NCI-H446 (cell line): ENCODE measurements at places on chromosomes 16 and 17.

- DNase-seq, result no peak
Measured at GRCh38 chr16:76201385-76201784, 75.8 kb upstream of the CNTNAP4 start.

- no peak for DNase-seq
Measured at GRCh38 chr17:64074704-64075426, 54.4 kb upstream of the ICAM2 start.

- no peak for DNase-seq
Measured at GRCh38 chr17:13869331-13869940, 199.9 kb upstream of the COX10 start.

- DNase-seq, result peak; percentile 30
Measured at GRCh38 chr17:49035470-49036269, 38.5 kb downstream of the IGF2BP1 start.

DNA sequence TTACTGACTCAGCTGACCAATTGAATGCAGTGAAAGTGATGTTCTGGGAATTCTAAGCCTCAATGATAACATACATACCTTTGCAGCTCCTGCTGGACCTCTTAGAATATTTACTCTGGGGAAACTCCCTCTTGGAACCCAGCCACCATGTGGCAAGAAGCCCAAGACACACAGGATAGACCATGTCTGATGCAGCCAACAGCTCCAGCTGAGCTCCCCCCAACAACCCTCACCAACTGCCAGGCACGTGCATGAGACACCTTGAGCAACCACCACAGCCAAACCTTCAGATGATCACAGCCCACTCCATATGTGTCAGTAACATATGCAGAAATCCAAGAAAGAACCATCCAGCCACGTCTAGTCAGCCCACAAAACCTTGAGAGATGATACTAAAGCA is 53.0 kb downstream of the XYLT1 start:
- no peak for DNase-seq

DNA sequence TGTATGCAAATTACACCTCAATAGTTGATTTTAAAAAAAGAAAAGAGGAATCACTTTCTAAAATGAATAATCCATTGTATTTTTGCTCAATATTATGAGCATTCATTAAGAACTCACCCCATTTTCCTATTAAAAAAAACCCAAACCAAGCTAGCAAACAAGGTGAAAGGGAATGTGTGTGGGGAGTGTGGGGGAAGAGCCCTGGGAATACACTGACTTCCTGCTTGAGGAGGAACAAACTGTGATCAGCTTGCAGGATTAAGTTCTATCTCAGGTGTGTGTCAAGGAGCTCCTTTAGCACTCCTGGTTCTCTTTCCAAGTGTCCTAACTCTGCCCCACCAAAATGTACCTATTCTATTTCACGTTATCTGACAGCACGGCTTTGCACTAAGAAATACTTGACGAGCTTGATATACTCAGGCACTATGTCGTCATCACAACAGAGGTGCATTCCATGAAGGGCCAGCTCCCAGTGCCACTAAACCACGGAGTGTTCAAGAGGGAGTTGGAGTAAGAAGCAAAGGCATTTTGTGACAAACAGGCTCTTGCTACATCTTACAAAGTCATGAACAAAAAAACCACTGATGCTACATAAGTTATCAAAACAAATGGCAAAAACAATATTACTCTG is 73.2 kb downstream of the MYH10 start:
- no peak for DNase-seq

DNA sequence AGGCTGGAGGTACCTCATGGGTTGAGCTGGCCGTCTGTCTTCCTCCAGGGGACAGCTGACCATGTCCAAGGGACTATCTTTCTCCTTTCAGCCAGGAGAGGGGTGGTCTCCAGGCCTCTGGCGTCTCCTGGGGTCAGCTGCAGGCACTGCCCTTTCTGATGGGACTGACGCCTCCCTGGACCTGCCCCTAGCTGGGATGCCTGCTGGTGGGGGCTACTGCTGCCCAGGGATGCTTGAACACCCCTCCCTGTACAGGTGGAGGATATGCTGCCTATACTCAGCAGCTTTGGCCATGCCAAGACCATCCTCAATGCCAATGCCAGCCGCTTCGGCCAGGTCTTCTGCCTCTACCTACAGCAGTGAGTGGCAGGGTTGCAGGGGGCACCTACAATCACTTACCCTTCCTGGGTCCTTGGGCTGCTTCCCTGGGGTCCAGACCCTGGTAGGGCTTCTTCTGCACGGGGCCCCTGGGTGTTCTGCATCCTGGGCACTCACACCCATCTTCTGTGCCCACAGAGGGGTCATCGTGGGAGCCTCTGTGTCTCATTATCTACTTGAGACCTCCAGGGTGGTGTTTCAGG is 4.2 kb downstream of the MYO15B start:
- DNase-seq, result no peak

- DNase-seq, result no peak
Measured at GRCh38 chr16:11180489-11180888, 75.5 kb downstream of the SOCS1 start.

GRCh38 chr17:81869221-81870130 is 1.7 kb downstream of the ARHGDIA start:
- no peak for DNase-seq

- no peak for DNase-seq
Measured at GRCh38 chr17:13253733-13254410, 236.0 kb upstream of the ELAC2 start.

GRCh38 chr16:13143551-13143950 is 242.2 kb downstream of the SHISA9 start:
- DNase-seq, result no peak

DNA sequence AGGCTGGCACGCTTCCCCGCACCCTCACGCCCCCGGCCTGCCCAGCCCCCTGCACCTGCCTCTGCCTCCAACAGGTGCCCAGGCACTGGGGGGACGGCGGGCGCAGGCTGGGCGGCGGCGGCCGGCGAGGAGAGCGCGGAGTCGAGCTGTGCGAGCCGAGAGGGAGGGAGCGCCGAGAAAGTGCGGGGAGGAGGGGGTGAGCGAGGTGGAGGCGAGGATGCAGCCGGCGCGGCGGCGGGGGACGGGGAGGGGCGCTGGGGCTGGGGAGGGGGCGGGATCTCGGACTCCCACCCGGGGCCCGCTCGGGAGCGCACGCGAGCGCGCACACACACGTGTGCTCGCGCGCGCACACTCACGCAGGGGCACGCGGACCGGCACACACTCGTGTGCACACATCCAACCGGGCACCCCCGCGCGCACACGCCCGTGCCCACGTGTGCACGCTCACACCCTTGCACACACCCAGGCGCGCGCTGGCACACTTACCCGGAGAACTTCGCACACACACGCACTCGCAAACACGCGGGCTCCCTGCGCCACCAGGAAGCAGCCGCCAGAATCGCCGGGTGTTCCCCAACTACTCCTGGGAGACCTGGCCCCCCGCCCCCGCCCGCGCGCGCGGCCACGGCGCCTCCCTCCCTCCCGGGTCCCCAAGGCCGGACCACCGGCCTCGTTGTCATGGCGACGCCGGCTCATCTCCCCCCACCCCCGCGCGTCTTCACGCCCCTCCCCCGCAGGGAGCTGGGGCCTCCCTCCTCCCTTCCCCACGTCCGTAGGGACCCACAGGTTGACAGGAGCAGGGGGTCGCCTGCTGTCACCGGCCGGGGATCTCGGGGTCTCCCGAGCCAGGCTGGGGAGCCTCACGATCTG is at the start of gene DOC2A:
Gene DOC2A (minus strand): TSS at position 184 of the 870 bp plus-strand sequence. CDS start 805 bp downstream, outside the sequence.
- peak; percentile 67 for DNase-seq
